Ovary (tissue), 10 donors: ENCODE measurements at places on chromosomes 11 and 22. TPM values are rescaled to one million over a fixed set of nuclear protein-coding genes. Genes with fewer than 3 reads are reported as not detected.

Gene TSKU
- total RNA-seq, result 65.1 TPM

Gene GRIK4
- 1.8 TPM for total RNA-seq

Gene THOC5
- 28.3 TPM for total RNA-seq

Gene ROM1
- total RNA-seq, result 9.6 TPM

Gene SLC17A6
- not detected for total RNA-seq

Gene SCGB1D2
- total RNA-seq, result not detected

Gene SCUBE2
- 3.0 TPM for total RNA-seq

Gene OR8G1
- not detected for total RNA-seq

Gene CNTN5
- not detected for total RNA-seq

GRCh38 chr11:32379719-32380118 is 55.6 kb downstream of the WT1 start:
- no peaks in the 10 kb centered on the region for H3K36me3 ChIP-seq
- no peaks in the 10 kb centered on the region for H3K27me3 ChIP-seq
- H3K27ac ChIP-seq, result no peak overlapping the region
- no peak for DNase-seq
- no peak overlapping the region for H3K4me3 ChIP-seq

DNA sequence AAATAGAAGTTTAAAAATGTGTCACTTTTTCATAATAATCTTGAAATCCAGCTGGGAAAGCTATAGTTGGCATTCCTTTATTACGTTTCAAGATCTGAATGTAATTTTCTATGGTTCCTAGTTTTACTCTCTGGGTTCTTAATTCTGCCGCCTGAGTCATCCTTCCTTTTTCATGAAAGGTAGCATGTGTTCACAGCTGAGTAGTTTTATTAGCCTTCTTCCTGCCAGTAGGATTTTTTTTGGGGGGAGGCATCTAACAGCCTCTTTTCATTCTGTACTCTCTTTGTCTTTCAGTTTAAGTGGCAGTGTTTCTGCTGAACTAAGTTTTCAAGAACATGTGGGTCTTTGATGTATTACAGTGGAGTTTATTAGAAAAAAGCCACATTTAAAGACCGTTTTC is 36.5 kb downstream of the OR2AG2 start:
- no peaks in the 10 kb centered on the region for H3K27me3 ChIP-seq
- no peak overlapping the region for H3K27ac ChIP-seq
- no peaks in the 10 kb centered on the region for H3K4me1 ChIP-seq
- no peak for DNase-seq
- no peak overlapping the region for H3K4me3 ChIP-seq
- H3K36me3 ChIP-seq, result no peaks in the 10 kb centered on the region

GRCh38 chr11:9901943-9902342 is 238.1 kb downstream of the SWAP70 start:
- H3K27ac ChIP-seq, result no peak overlapping the region
- H3K27me3 ChIP-seq, result no peaks in the 10 kb centered on the region
- no peak overlapping the region for H3K4me3 ChIP-seq
- H3K36me3 ChIP-seq, result no peaks in the 10 kb centered on the region

DNA sequence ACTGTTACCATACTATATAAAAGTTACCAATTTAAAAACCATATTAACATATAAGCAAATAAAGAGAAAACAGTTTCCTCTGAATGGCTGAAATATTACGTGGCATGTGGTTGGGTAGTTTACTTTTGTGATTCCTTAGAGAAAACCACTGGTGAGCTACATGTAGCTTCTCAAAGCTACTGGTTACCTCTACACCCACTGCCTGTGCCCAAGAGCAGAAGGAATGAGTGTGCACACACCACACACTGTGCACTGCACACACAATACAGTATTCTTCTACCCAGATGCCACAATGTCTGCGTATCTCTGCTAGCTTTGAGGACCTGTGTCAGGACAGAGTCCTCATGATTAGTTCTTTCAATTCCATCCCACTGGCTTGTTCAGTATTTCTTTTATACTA is 25.5 kb upstream of the YPEL1 start:
- no peaks in the 10 kb centered on the region for H3K36me3 ChIP-seq
- DNase-seq, result no peak
- H3K4me1 ChIP-seq, result peaks cover 10% of the 10 kb centered on the region
- H3K27me3 ChIP-seq, result no peaks in the 10 kb centered on the region

- H3K27me3 ChIP-seq, result no peaks in the 10 kb centered on the region
- H3K27ac ChIP-seq, result peak overlapping the region; percentile 93
- H3K4me1 ChIP-seq, result peaks cover 7% of the 10 kb centered on the region
- H3K36me3 ChIP-seq, result no peaks in the 10 kb centered on the region
Observed at GRCh38 chr11:65606876-65607613, 7.0 kb downstream of the MAP3K11 start.

DNA sequence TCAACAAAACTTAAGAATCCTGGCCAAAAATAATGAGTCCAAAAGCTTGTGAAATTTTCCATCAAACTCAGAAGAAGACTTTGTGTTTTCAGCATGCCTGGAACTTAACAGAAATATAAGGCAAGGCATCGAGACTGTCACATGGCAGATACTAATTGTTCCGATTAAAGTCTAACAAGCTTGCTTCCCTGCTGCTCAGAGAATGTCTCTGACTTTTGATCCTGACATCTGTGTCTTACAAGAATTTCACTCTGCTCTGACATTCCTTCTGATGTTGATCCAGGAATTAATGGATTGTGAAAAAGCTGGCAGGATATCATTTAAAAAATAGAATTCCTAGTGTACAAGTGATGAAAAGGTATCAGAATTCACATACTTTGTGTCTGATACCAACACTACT is 170.2 kb downstream of the DCDC1 start:
- no peak for DNase-seq
- no peaks in the 10 kb centered on the region for H3K27me3 ChIP-seq
- no peaks in the 10 kb centered on the region for H3K36me3 ChIP-seq
- H3K4me3 ChIP-seq, result no peak overlapping the region
- no peak overlapping the region for H3K27ac ChIP-seq
- H3K4me1 ChIP-seq, result no peaks in the 10 kb centered on the region

DNA sequence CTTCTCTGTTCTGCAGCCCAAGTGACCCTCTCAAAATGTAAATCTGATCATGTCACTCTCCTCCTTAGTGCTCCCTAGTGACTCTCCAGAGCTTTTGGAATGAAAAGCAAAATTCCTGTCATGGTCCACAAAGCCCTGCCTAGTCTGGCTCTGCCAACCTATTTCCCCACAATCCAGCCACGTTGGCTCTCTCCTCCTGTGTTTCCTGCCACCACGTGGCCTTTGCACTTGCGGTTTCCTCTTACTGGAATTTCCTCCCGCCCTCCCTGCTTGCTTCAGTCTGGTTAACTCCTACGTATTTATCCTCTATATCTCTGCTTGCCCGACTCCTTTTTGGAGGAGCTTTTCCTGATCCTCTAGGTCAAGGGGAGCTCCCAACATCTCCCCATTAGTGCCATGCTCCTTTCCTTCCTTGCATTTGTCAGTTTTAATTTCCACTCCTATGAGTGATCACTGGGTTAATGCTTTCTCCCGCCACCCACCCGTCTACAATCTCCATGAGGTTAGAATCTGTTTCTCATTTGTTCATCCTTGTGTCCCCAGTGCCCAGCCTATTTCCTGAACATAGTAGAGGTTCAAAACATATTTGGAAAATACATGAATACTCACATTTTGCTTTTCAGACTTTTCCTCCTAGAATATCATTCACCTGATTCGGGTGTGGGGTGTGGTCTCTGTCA is 11.5 kb downstream of the NNMT start:
- H3K4me3 ChIP-seq, result no peak overlapping the region
- DNase-seq, result peak; percentile 48
- no peaks in the 10 kb centered on the region for H3K36me3 ChIP-seq
- H3K27me3 ChIP-seq, result no peaks in the 10 kb centered on the region

- no peak overlapping the region for H3K27ac ChIP-seq
- peaks cover 3% of the 10 kb centered on the region for H3K4me1 ChIP-seq
- no peaks in the 10 kb centered on the region for H3K36me3 ChIP-seq
- no peaks in the 10 kb centered on the region for H3K27me3 ChIP-seq
Observed at GRCh38 chr22:31398231-31398630, 1.2 kb upstream of the DRG1 start.

DNA sequence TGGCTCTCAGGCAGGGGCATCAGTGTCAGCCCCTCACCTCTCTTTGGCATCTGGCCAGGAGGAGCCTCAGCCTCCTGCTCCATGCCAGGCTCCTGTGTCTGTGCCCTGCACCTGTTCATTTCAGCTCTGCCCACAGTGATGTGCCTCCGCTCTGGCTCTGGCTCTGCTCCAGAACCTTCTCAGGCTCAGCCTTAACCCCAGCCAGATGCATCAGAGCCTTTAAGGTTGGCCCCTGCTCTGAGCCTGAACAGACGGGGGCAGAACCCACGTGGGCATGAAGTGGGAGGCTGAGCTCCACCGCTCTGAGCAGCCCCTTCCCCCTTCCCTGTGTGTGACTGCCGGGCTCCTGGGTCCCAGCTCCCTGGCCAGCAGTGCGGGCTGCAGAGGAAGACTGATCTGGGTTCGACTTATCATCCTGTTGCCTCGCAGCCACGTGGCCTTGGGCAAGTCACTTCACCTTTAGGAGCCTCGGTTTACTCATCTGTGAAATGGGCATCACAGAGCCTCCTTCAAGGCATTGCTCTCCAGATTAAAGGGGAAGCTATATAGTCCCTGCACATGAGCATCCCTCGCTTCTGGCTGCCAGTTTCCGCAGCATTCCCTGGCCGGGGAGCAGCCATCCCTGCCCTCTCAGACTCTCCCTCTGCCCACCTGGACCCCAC is 44.7 kb upstream of the RTL6 start:
- H3K27me3 ChIP-seq, result no peaks in the 10 kb centered on the region
- H3K4me3 ChIP-seq, result no peak overlapping the region
- DNase-seq, result no peak
- no peak overlapping the region for H3K27ac ChIP-seq
- H3K4me1 ChIP-seq, result no peaks in the 10 kb centered on the region

DNA sequence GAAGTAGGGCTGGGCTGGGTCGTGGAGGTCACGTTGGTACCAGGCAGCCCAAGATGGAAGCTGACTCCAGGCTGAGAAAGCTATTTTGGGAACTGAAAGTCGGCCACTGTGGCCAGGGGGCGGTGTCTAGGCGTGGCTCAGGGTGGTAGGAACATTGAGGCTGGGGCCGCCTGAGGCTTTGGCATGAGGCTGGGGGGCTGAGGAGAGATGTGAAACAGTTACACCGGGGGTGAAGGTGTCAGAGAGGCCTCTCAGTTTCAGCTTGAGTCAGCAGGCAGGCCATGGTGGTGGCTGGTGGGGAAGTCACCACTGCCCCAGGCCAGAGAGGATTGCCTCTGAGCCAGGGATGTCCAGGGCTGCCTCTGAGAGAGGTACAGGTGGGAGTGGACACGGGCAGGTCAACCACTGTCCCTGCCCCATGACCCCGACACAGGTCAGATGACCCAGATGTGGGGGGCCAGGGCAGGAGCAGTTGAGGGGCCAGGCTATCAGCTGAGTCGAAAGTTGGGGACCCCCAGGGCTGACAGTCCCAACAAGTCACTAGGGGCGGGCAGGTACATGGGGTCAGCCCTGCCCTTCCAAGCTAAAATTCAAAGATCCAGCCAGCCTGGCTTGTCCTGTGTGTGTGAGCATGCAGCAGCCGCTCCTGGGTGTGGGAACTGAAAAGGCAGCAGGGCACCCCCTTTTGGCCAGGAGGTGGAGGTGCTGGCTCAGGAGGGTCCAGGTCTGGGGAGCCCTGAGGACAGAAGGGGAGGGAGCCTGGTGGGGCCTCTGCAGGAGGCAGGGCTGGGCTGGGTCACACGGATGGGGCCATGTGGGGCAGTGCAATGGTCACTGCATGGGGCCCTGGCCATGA is 7.2 kb downstream of the KCNK7 start:
- no peaks in the 10 kb centered on the region for H3K36me3 ChIP-seq
- H3K27ac ChIP-seq, result no peak overlapping the region
- H3K4me3 ChIP-seq, result no peak overlapping the region
- DNase-seq, result no peak
